Stimulated activated CD4-positive, alpha-beta T cell treated with anti-CD3 and anti-CD28 coated beads, Interleukin-15, amount 100 ng/mL, for 1 hour (primary cell): ENCODE measurements at places on chromosomes 4 and X.

DNA sequence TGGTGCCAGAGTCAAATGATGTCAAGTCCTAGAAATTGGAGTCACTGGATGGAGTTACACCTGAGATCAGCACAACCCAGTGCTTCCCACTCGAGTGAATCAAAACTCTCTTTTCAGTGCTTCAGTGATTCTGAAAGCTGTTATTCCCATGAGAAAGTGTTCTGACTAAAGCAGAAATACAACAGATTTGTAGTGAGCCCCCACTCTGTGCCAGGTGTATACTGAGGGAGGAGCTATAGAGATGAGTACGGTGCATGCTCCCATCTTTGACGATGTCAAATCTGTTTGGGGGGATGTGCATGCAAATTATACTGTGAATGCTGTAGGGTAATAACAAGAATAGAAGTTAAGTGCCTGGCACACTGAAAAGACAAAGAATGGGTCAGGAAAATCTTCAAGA lies 330.2 kb downstream of the HS3ST1 start:
- DNase-seq = no peak

DNA sequence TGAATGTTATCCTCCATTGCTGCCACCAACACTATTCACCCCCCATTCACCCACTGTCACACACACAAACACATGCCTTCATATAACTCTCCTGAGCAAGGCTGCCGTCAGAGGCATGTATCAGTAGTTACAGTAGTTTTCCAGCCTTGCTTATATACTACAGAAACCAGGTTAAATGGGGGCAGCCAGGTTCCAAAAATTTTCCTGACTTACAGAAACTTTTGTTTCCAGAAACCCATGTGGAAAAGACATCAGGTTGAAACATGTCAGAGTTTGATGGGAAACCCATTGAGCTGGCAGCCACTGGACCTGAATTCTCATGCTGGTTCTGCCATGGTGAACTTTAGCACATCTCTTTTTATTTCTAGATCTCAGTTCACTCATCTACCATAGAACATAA lies 64.0 kb downstream of the COX18 start:
- no peak for DNase-seq

DNA sequence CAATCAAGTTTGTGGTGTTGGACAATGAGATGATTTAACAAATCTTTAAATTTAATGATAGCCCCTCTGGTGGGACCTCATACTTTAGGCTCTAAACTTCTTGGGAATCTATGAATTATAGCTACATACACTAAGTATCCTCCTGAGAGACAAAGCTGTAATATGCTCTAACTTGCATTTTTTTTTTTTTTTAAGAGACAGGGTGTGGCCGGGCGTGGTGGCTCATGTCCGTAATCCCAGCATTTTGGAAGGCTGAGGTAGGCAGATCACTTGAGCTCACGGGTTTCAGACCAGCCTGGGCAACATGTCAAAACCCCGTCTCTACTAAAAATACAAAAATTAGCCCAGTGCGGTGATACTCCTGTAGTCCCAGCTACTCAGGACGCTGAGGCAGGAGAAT lies 23.3 kb upstream of the COQ2 start:
- DNase-seq = no peak

- DNase-seq = no peak
These were observed 10.7 kb upstream of the SPCS3 start for GRCh38 chr4:176309046-176309445.

GRCh38 chrX:31658360-31658759 lies 586.5 kb upstream of the FTHL17 start:
- no peak for DNase-seq

DNA sequence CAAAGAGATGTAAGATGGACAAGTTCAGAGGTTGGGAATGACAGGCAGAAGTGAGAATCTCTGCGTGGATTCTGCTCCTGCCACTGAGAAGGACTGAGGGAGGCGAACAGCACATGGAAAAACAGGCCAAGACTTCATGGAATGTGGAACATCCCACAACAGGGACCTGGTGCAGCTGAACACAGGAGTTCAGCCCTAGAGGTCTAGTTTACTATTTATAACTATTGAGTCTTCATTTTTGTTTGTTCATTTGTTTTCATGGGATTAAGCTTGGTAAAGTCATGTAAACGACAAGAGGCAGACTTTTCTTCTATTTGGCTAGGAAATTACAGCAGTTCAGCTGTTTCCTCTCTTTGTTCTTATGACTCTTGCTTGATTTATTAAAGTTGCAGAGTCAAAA lies 234.5 kb downstream of the MAML3 start:
- no peak for DNase-seq

GRCh38 chr4:16253127-16253960 lies 27.1 kb upstream of the TAPT1 start:
- DNase-seq = no peak

DNA sequence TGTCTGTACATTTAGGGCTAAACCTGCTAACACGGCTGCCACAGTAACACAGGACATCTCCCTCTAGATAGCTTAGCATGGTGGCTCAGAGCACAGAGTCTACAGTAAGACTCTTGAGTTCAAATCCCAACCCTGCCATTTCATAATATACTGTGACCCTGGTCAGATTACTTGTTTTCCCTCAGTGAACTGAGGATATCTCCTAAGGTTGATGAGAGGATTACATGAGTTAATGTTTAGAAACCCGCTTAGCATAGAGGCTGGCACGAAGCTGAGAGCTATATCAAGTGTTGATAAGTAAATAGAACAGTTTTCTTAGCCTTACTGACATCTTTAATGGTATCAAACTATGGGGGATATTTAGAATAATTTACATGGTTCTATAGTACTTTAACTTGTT lies 37.2 kb downstream of the CASP3 start:
- DNase-seq = no peak

- DNase-seq = no peak
These were observed 155.2 kb downstream of the SMIM20 start for GRCh38 chr4:26069218-26069617.

DNA sequence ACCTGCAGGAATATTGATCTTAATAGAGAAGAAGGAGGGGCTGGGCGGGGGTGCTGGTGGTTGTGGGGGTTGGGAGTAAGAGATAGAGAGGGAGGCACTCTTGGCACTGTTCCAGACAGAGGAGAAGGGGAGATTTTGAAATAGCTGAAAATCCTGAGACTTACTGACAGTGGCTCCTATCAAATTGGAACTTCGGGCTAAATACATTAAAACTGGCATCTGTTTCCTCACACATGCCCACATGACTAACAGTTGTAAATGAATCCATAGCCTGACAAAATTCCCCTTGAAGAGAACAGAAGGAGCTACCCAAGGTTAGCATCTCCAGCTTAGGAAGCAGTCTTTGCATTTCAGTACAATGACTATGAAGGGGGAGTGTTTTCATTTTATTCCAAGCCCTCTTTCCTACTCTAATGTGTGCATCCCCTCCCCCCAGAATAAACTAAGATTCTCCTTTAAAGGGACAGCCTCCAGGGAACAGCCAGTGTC lies 1.4 kb downstream of the DCX start:
- DNase-seq = no peak

DNA sequence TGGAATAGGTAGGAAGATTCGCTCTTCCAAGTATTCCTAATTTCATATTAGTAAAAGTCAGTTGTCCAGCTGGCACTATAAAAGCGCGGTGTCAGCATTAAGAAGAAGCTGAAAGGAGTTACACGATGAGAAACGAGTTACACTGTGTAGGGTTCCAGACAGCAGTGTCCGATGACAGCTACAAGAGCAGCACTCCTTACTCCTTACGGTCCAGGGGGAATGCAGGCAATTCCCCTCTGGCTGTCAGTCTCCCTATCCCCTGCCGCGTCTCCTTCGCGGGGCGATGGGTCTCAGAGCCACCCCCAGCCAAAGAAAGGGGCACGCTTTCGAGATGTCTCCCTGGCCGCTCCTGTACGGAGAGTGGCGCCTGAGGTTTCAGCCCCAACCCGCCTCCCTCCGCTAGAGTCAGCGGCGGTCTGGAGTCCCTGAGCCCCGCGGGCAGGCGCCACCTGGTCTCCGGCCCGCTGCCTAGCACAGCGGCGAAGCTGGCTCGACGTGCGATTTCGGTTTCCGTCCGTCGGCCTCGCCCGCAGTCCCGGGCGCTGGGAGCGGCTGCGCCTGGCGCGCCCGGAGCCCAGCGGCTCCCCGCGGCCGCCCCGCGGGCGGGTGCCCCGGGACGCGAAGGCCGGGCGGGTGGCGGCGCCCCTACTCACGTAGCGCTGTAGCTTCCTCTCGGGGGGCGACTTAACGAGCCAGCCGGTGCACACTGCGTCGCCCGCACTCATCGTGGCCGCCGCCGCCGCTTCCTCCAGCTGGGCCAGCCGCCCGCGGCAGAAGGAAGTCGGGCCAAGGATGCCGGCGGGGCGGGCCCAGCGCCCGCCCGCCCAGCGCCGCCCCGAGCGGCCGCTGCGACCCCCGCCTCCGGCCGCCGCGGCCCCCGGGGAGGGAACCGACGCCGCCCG lies at the start of gene GAB3:
Gene GAB3, minus strand, starts transcription at position 777 of the 902 bp plus-strand sequence. Its CDS starts 52 bp downstream, at position 725.
- DNase-seq = no peak

GRCh38 chr4:186104890-186105646 lies 564 bp downstream of the FAM149A start:
- no peak for DNase-seq

DNA sequence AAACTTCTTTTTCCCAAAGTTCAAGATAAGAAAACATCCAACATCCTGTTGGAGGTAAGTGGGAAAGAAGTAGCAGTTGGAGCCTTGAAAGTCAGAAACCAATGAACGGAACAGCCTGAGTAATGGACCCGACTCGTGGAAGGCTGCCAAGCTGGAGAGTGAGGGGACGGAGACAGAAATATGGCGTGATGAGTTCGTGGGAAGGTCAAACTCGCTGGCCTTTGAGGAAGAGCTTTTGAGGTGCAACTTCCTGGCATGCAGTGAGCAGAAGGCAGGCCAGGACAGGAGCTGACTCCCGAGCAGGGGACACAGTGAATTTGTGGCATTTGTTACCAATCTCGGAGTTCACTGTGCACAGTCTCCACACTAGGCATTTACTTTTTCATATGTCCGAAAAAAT lies 1.0 kb upstream of the TRIML1 start:
- DNase-seq = no peak
